ENCODE measurements at places on chromosomes 2 and 18. TPM values are rescaled to one million over a fixed set of nuclear protein-coding genes. Genes with fewer than 3 reads are reported as not detected.

DNA sequence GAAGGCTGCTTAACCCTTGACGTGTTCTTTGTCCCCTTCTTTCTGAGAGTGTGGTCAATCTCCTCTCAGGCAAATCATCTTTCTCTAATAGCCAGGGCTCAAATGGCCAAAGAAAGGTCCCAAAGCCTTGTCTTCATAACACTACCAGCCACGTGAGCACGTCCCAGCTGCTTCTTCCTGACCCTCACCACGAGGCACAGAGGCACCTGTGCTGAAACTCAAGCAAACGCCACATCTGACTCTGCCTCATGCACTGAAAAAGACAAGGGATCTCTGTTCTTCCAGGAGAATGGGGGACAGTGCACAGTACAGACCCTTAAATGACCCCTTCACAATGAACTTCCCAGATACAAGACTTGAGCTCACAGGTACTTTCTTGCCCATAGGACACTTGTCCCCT, 31.8 kb downstream of the BCL11A start:
- peak; percentile 43 for DNase-seq

GRCh38 chr18:35163014-35163539, 77.8 kb upstream of the ZNF397 start:
- DNase-seq, result no peak

The ZFP36L2 gene
- total RNA-seq, result 109 TPM

The UGT1A6 gene
- total RNA-seq, result not detected

The RNMT gene
- 63.5 TPM for total RNA-seq

The SNORC gene
- 2.1 TPM for total RNA-seq

DNA sequence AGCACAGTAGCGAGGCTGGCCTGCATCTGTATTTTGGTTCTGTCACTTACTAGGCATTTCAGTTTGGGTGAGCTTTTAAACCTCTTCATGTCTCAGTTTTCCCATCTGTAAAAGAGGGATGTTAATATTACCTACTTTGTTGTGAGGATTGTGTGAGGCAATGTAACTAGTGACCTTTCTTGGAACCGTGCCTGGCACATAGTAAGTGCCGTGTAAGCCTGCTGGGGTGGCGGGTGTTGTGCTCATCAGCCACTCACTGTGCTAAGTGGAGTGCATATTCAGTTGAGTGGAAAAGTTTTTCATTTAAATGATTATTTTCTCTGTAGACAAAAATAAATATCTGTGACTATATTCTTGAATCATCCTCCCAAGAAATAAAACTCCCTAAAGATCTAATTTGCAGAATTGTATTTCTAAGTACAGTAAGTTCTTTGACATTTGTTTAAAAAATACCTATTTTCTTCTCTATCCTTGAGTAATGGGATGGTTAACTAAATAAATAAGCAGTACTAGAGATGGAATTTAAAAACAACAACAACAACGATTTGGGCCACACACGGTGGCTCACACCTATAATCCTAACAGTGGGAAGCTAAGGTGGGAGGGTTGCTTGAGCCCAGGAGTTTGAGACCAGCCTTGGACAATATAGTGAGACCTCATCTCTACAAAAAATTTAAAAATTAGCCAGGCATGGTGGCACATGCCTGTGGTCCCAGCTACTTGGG, 56.7 kb downstream of the MALT1 start:
- no peak for DNase-seq

- no peak for DNase-seq
Measured at GRCh38 chr2:179050755-179051154, 818 bp upstream of the CCDC141 start.

DNA sequence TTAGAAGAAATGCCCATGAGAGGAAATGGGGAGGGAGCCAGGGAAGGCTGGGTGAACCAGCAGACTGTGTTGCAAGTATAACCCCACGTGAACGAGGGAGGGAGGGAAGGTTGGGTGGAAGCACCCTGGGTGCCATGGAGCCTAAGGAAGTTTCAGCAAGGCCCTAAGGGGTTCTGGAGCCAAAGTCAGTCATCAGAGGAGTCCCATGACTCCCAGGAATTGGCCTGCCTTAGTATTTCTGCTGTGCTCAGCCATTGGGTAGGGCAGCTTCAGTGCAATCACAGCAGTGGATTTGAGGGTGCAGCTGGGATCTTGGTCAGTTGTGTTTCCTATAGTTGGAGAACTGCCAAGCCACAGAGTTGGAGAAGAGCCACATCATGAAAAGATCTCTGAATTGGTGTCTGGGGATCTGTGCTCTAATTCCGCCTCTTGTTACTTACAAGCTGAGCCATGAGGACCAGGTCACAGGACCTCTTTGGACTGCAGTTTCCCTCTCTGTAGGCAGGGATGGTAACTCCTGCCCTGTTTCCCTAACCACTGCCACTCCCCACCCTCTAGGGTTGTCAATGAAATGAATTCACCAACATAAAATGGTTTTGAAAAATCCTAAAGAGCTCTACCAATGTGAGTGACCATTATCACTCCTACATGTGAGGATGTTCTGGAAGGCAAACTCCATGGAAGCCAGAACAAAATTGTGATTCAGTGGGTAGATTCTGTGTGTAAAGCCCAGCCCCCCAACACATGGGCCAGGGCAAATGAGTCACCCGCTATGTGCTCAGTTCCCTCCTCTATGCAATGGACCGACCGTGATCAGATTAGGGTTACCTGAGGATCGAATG, 108.9 kb downstream of the CLIP4 start:
- DNase-seq, result no peak

DNA sequence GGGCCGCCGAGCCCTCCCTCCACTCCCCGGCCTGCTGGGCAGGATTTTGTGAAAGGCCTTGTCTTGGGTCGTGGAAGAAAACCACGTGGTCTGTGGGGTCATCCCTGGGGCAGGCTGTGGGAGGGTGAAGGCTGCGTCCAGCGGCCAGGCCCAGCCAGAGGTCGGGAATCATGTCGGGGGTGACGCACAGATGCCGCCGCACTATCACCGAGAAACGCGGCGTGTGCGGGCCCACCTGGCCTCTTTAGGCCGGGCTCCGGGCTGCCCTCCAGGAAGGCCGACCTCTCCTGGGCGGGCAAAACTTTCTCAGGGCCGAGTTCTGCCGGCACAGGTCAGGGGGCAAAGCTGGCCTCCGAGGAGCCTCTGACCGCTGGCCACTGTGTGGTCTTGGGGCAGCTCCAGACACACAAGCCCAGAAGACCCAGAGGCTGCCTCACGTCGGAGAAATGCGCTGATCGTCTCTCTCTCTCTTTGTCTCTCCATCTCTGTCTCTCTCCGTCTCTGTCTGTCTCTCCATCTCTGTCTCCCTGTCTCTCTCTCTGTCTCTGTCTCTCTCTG, 28.4 kb downstream of the NFATC1 start:
- DNase-seq, result no peak

- DNase-seq, result no peak
Measured at GRCh38 chr2:189393440-189394111, 47.7 kb upstream of the WDR75 start.

DNA sequence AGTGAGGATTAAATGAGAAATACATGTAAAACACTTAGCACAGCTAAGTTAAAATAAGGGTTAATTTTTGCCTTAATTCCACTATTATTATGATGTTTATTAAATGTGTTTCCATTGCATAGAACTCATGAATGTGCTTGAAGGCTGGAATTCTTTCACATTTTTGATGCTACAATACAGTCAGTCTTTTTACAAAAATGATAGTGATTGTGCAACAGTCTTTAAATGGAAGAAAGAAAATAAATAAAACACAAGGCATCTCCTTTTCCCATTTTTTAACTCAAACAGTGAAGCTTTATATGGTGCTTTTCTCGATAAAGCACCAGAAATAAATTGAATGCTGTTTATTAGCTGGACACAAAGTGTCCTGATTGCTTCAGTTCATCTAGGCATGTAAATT, 123.9 kb downstream of the MAP2 start:
- DNase-seq, result no peak

DNA sequence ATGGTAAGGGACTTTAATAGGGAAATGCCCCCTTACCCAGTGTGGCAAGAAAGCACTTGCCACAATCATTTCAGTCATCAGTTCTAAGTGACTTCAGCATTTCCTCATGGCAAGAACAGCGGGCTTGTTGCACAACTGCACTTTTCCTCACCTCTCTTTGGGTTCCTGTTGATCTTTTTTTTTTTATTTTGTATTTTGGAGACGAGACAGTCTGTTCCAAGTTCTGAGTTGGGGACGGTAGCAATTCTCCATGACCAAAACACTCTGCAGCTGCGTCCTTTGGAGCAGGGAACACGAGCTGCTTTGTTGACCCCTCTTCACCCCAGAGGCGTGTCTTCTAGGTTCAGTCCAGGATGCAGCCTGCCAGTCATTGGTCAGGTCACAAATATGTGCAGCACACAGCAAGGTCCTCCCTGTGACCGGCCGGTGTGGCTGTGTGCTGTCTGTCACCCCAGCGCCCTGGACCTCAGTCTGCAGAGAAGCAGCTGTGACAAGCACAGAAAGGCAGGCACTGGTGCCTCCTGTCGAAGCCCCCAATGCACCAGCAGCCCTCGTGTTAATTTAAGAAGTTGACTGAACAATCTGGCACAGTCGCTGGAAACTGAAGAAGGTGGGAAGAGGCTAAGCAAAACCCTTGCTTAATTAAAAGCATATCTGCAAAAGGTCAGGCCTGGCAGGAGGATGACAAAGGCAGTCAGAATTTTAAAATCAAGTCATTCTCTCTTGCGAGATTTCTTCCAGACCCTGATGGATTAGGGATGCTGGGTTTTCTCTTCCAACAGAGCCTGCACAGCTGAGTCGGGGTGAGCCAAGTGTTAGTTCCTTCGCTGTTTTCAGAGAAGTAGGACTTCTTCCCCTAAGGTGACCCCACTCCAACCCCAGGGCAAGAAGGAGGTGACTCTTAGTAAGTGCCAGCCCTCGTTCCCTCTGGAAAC, 96.7 kb upstream of the COPS8 start:
- no peak for DNase-seq

The OTX1 gene
- 3.3 TPM for total RNA-seq

The TBR1 gene
- total RNA-seq, result not detected

The OXER1 gene
- 1.3 TPM for total RNA-seq

The COLEC11 gene
- total RNA-seq, result 0.47 TPM

The RASGRP3 gene
- total RNA-seq, result not detected

- no peak for DNase-seq
Measured at GRCh38 chr18:79914614-79915160, 36.8 kb downstream of the SLC66A2 start.
